HEK293T (cell line): ENCODE measurements at places on chromosomes 7 and 10.

- no peak for DNase-seq
Observed at GRCh38 chr10:80324891-80325364, 31.6 kb downstream of the DYDC1 start.

GRCh38 chr7:94001396-94001795 is 2.8 kb downstream of the BET1 start:
- DNase-seq = no peak

- DNase-seq = no peak
Observed at GRCh38 chr10:116780691-116781205, 38.4 kb upstream of the HSPA12A start.

- DNase-seq = no peak
Observed at GRCh38 chr7:151796091-151796870, 80.6 kb downstream of the PRKAG2 start.

- no peak for DNase-seq
Observed at GRCh38 chr10:99779335-99779734, 3.1 kb upstream of the ABCC2 start.

DNA sequence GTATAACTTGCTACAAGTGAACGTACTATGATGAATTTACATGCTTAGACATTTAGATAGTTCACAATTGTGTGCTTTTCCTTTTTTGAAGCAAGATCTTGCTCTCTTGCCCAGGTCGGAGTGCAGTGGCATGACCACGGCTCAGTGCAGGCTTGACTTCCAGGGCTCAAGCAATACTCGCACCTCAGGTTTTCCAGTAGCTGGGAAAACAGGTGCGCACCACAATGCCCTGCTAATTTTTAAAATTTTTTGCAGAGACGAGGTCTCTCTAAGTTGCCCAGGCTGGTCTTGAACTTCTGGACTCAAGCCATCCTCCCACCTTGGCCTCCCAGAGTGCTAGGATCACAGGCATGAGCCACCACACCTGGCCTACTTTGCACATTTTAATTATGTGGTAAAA is 1.8 kb downstream of the GPR15LG start:
- no peak for DNase-seq

GRCh38 chr7:145212050-145212449 is 376.2 kb upstream of the TPK1 start:
- no peak for DNase-seq

DNA sequence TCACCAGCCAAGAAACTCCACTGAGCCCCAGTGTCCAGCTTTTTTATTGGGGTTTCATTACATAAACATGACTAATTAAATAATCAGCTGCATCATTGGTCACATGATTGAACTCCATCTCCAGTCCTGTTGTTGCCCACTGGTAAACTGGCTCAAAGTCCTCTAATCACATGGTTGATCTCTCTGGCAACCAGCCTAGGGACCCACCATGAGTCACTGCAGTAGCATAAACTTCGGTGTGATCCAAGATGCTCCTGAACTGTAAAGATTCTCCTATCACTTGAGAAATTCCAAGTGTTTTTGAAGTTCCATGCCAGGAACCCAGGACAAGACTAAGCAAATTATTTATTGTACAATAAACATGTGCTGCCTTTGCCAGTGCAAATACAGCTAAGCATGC is 130.4 kb upstream of the AUTS2 start:
- DNase-seq = no peak

GRCh38 chr10:23656735-23657134 is 217.9 kb downstream of the OTUD1 start:
- DNase-seq = peak; percentile 21

DNA sequence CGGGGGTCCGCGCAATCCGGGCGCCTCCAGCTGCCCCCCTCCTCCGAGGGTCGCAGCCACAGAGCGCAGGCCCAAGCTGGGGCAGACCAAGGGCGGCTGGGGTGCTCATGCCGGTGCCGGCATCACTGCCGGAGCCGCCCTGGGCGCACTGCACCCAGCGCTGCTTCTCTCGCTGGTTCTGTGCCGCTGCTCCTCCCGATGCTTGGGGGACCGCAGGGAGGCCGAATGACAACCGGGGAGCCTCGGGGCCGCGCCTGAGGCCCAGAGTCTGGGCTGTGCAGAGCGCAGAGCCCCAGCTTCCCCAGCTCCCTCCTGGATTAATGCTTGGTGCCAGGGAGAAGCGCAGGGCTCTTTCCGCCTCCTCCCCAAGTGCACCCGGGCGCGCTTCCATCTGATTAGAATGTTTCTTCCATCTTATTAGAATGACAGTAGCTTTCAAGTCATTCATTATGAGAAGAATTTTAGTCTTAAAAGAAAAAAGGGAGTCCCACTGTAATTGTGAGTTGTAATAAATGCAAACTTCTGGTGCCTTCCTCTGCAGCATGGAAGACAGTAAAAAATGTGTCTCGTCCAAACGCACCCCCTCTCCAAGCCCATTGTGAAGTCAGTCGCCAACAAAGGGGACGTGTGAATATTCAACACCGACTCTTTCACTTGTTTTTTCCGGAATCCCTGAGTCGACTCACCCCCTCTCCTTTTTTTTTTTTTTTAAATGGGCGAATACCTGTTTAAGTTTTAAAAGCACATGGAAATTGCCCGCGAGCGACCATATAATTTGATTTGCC is 19.5 kb upstream of the PTF1A start:
- no peak for DNase-seq

DNA sequence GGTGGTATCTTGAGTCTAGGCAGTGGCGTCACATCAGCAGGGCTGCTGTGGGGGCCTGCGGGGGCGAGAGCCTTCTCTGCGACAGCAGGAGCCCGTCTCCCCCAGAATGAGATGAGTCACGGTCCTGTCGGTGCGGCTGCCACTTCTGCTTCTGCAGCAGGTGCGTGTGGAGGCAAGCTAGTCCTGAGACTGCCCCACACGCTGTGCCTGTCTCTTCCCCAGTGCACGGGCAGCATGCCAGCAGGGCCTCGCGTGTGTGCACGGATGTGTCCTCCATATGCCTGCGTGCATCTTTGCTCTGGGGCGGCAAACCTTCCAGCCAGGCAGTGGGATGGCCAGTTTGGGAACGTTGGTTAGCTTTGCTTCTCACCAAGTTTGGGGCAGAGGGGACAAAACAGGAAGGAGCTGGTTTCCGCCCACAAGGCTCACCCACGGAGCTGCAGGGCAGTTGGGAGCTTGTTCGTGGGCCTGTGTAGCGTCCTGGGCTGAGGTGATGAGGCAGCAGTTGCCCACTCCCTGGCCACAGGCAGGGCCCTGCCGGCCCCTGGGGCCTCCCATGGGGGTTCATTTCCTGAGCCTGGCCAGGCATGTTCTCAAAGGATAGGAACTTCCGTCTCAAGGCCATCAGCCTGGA is 60.8 kb upstream of the PPIF start:
- no peak for DNase-seq
